ENCODE measurements at places on chromosomes 7 and 10. TPM values are rescaled to one million over a fixed set of nuclear protein-coding genes. Genes with fewer than 3 reads are reported as not detected.

DNA sequence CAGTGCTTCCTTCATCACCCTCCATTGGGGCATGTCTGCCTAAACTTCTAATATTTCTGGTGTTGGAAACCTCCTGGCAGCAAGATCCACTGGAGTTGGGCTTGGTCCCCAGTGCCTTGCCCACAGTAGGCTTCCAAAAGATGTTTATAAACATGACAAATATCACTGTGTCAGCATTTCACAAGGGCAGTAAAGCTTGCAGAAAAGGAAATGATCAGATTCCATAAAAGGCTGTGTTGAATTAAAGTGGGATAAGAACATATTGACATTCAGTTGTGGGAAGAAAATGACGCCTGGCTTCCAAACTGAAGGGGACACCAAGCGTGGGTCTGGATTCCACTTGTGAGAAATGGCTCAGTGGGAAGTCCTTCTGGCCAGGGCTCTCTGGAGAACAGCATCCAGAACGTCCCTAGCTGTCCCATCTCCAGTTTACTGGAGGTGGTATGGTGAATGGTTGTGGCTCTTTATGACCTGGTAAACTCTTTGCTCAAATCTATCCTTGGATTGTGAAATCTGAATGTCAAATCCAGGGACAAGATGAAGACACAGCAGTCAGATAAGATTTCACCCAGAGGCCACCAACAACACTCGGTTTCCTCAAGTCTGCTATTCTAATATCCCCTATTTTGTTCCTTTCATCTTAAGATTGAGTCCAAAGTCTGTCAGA lies 287.2 kb downstream of the TNS3 start:
- DNase-seq, result no peak

DNA sequence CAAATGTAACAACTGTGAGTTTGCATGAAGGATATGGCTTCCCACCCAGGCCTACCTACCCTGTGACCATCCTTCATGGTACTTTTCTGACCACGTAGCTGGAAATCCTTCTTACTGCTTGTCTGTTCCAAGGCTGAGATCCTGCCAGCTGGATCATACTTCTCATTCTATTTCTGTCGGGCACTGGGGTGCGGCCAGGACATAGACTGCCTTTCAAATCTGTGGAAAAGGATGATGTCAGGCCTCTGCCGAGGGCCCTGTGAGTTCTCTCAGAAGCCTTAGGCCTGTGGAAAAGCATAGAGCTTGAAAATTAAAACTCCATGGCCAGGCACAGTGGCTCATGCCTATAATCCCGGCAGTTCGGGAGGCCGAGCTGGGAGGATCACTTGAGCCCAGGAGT lies 10.0 kb downstream of the VWC2 start:
- DNase-seq, result no peak

- DNase-seq, result peak; percentile 94
These were observed 307.9 kb downstream of the WDR11 start for GRCh38 chr10:121158988-121159579.

The TMEM168 gene
- total RNA-seq, result 21.6 TPM

- DNase-seq, result peak; percentile 33
These were observed 5.8 kb upstream of the GGCT start for GRCh38 chr7:30510124-30511075.

The R3HCC1L gene
- 11.1 TPM for total RNA-seq

DNA sequence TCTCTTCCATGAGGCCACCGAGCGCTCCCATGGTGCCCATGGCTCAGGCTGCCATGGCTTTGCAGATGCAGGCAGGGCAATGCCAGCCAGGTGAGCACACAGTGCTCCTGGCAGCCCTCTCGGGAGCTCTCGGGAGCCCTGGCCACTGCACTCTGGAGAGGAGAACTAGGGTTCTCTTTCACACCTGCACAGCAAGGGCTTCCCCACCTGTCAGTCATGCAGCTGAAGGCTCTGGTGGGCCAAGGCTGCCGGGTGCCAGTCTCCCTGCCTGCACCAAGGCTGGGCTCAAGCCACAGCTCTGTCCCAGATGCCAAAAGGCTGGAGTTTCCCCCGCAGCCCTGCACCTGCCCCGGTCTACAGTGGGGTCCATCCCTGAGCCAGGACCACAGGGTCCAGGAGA lies 32.6 kb downstream of the NUDT1 start:
- DNase-seq, result no peak

The GHRHR gene
- total RNA-seq, result not detected

The FANK1 gene
- total RNA-seq, result 1.1 TPM

The SEMA3A gene
- total RNA-seq, result 12.8 TPM

DNA sequence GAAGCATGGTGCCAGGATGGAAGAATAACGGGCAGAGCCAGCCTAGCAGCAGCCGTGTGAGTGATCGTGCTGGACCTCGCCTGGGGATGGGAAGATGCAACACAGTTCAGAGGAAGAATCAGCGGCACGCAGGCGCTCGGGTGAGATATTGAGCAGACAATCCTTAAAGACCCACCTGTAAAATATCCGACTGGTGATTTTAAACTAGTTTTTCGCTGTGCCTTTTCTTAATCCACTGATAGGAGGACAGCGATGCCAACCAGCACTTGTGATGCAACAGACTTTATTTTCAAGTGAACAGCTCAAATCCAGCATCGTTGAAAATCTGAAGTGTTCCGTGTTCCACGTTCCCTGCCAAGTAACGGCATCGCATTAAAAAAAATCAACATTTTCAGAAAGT lies 214.7 kb downstream of the TEX36 start:
- no peak for DNase-seq

- DNase-seq, result no peak
These were observed 87.3 kb upstream of the KAT6B start for GRCh38 chr10:74738985-74739567.

The SERPINE1 gene
- total RNA-seq, result 237 TPM

GRCh38 chr10:78895469-78895868 lies 173.3 kb upstream of the ZMIZ1 start:
- DNase-seq, result no peak

DNA sequence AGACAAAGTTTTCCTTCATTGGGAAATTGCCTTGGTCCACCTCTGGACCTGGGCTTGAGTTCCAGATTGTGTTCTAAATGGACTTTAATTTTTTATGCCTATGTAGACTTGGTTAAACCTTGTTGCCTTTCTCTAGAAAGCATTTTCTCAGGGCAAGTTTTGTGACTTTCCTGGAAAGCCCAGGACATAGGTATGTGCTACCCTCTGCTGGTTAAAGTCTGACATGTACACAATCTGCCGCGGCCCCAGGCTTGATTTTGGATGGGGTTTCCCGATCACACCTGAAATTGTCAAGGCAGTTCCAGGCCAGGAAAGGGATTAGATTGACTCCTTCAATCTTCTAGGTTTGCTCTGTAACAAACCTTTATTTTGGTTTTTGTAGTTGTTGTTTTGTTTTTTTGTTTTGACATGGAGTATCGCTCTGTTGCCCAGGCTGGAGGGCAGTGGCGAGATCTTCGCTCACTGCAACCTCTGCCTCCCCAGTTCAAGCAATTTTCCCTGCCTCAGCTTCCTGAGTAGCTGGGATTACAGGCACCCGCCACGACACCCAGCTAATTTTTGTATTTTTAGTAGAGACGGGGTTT lies 14.1 kb upstream of the AKR1B10 start:
- DNase-seq, result peak; percentile 75
